ENCODE measurements at places on chromosomes 16 and 17. TPM values are rescaled to one million over a fixed set of nuclear protein-coding genes. Genes with fewer than 3 reads are reported as not detected.

Gene PRDM7
- not detected for total RNA-seq

Gene EPOP
- total RNA-seq = 1.6 TPM

Gene NGFR
- 3.3 TPM for total RNA-seq

Gene AGRP
- total RNA-seq = not detected

- no peak for DNase-seq
These were observed 1.8 kb upstream of the TELO2 start for GRCh38 chr16:1491327-1491726.

DNA sequence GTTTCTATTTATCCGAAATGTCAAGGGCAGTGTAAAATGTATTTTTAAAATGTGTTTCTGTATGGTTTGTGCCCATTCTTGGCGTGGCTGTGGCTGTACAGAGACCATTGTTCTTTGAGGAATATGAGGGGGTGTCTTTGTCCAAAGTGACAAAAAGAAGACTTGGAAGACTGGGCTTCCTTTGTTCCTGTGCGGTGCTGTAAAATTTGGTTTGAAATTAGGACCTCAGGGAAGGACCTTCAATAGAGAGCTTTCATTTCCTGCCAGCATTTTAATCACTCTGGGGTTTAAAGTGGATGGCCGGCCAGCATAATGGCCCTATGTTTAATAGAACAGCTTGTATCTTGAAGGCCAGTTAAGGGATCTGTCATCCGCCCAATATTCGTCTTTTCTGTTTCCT, 190.1 kb upstream of the TBX2 start:
- DNase-seq = no peak

GRCh38 chr16:82055117-82055516, 20.1 kb downstream of the HSD17B2 start:
- DNase-seq = no peak

GRCh38 chr17:10716218-10716617, 13.6 kb downstream of the TMEM220 start:
- no peak for DNase-seq

DNA sequence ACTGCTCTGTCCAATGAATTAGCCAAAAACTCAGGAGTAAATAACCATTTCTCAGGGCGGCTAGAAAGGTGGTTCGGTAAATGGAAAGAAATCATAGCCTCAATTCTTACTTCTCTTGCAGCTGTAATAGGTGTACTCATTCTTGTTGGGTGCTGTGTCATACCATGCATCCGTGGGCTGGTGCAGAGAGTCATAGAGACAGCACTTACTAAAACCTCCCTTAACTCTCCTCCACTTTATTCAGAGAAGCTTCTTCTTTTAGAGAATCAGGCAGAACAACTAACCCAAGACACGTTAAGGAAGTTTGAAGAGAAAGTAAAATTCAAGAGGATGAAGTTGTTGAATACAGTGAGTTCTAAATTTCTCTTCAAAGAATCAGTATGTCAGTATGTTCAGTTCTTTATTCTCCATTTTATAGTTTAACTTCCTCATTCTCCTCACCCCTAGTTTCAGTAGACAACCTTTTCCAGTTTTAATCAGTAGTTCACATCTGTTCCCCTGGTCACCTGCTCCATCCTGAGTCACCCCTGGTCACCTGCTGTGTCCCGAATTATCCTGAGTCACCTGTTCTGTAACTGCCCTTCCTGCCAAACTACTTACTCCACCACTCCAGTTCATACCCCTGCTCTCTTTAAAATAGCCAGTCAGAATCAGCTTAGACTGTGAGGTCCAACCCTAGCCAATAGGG, 85.9 kb downstream of the EMP2 start:
- DNase-seq = no peak

DNA sequence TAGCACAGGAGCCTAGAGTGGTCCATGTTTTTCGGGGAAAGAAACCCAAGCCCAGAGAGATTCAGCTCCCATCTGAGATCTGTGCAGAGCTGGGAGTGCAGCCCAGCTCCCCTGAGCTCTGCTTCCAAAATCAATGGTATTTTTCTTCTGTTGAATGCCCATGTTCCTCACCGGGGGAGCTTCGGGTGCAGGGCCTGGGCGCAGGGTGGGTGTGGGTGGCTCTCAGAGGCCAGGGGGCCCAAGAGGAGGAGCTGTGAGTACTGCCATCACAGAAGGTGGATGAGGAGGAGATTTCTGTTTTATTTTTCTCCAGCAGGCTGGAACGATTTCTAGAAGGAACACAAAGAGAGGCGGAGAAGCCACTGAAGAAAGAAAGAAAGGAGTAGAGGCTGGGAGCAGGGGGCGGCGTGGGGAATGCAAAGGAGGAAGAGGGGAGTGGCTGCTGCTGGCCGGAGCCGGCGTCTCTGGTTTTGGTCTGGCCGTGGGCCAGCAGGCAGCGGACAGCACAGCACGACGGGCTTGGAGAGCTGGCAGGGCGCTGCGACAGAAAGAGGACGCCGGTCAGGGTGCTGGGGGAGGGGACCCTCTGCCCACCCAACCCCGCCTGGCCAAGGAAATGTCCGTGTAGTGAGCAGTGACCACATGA, 76.2 kb upstream of the KSR1 start:
- DNase-seq = peak; percentile 29

GRCh38 chr17:14398766-14399165, 97.9 kb downstream of the HS3ST3B1 start:
- DNase-seq = no peak

DNA sequence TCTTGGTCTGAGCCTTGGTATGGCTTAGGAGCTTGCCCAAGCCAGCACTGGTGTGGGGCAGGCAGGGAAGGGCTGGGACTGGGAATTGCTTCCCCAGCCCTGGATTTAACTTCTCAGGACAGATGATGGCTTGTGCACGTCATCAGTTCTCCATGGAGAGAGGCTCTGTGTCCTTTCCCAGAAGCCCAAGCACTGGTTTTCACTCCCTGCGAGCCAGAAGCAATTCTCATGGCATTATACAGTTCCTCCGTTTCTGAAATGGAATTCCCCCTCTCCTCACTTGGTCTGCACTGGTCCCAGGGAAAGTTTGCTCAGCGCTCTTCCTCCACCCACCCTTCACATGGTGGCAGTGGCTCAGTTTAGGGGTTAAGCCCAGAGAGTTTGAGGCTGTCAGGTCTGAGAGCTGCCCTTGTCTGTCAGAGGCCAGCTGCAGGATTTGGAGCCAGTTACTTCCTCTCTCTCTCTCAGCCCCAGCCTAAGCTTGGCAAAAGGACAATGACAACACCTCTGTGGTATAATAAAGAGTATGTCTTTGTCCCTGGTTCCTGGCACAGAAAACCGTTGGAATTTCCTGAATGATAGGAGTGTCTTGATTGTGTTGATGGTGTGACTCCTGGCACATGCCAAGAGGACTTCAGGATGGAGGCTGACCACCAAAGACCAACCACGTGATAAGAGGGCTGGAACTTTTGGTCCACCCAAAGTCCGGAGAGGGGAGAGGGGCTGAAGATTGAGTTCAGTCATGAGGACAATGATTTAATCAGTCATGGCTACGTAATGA, 219.6 kb upstream of the TNRC6C start:
- DNase-seq = no peak
